ENCODE measurements at places on chromosomes 6 and 20.

DNA sequence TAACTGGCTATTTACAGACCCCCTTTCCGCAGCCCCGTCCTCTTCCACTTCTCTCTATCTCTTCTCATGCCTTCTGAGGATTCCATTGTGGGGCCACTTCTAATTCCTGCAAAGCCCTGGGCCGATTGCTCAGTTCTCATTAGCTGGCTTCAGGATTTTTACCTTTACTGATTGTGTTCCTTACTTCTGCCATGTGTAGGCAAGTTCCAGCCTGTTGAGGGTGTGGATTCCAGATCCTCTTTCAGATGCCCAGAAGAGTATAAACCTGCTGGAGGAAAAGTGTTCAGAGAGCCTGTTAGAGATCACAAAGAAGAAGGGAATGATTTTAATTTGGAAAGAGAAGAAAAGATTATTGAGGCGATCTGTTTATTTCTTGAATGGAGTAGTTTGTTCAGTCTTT lies 5.4 kb downstream of the DSE start:
- DNase-seq: no peak

DNA sequence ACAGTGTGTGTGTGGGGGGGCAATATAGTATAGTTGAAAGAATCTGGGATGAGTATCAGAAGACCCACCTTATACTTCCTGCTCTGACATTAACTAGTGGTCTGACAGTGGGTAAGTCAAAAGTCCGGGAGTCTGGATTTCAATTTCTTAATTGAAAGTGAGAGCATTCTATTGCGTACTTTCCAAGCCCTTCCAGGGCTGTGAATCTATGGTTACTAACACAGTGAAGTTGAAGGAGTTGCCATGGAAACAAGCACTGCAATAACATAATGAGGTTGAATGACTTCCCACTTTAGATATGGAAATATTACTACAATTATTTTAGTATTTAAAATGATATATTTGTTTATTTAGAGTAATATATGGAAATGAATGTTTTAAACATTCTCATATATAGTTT lies 80.2 kb downstream of the MLIP start:
- DNase-seq: no peak

GRCh38 chr6:79421707-79422484 lies 115.3 kb downstream of the LCA5 start:
- no peak for DNase-seq

DNA sequence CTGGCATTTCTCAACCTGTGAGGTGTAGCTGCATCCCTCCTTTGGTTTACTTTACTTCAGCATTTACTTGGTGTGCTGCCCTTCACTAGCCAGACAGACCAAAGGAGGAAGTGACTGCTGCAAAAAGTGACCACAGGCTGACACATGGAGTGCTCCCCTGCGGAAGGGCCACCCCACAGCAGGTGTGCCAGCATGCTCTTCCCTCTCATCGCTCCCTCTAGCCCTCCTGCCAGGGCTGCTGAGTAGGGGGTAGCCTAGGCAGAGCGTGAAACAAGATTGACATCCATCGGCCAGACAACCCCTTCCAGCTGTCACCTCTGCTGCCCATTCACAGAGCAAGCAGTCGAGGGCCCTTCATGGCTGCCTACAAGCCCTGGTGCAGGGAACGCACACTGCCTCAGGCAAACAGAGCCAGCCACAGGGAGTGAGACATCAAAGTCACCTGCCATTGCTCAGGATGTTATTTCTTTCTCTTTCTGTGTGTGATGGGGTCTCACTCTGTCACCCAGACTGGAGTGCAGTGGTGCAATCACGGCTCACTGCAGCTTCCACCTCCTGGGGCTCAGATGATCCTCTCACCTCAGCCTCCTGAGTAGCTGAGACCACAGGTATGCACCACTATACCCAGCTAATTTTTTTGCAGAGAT lies 102.0 kb upstream of the RPS6KA2 start:
- DNase-seq: no peak

DNA sequence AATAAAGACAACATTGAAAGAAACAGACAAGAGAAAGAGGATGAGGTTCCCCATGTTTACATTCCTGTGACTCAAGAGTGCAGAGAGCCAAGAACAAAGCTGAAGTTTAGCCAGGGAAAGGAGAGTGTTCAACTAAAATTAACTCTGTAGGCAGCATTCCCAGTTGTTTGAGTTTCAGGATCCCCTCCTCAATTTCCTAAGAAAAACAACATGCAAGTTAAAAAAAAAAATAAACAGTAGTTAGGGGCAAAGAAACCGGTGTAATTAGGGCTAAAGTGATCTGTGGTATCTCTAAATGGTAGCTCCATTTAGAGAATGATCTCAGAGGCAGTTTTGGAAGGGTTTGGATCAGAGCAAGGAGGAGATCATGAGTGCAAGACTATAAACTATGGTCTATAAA lies 30.9 kb upstream of the RAB23 start:
- DNase-seq: no peak
